ENCODE measurements at places on chromosomes 1 and 21.

- no peak for DNase-seq
Measured at GRCh38 chr1:201332021-201332420, 45.5 kb downstream of the TNNT2 start.

GRCh38 chr1:152960452-152961044, 9.9 kb upstream of the SPRR4 start:
- no peak for DNase-seq

DNA sequence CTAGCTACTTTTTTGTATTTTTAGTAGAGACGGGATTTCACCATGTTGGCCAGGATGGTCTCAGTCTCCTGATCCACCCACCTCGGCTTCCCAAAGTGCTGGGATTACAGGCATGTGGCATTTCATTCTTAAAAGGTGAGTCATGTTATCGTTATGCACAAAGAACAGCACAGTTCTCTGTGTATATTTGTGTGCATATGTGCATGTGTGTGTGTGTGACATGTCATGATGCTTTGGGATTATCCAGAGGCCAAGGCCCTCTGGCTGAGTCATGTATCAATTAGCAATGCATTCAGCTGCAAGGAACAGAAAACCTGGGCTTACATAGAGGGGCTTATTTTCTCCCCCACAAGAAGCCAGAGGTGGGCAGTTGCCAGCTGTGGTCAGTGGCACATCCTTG, 301.7 kb upstream of the KAZN start:
- DNase-seq: no peak

GRCh38 chr1:211571998-211572397, 7.0 kb downstream of the SLC30A1 start:
- no peak for DNase-seq

DNA sequence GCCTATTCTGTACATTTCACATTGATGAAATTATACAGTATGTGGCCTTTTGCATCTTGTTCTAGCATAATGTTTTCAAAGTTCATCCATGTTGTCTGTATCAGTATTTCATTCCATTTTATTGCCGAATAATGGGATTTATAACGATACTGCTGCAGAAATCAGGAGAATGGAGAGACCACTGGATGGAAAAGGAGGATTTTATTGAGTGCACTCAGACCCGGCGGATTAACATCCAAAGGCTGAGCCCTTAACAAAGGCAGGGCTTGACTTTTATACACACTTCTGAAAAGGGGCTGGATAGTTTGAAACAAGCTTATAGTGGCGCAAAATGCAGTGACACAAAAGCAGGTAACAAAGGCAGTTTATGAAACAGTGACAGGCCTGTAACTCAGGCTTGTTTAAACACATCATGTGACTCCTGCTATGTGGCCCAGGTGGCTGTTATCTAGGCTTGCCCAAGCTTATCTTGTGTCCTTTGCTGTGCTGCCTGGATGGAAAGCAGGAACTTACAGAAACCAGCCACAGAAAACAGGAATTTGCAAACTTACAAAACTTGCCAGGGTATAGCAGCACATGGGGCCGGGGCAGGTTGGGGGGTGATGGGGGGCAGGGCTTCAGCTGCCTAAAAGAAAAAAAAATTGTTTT, 32.8 kb upstream of the KCNJ15 start:
- DNase-seq: no peak

- no peak for DNase-seq
Measured at GRCh38 chr1:240965581-240966091, 353.7 kb upstream of the GREM2 start.

GRCh38 chr1:40784141-40784770, 669 bp downstream of the KCNQ4 start:
- no peak for DNase-seq

- no peak for DNase-seq
Measured at GRCh38 chr1:9289090-9289534, 3.6 kb upstream of the SPSB1 start.

GRCh38 chr1:190244406-190244805, 233.3 kb downstream of the BRINP3 start:
- DNase-seq: no peak

DNA sequence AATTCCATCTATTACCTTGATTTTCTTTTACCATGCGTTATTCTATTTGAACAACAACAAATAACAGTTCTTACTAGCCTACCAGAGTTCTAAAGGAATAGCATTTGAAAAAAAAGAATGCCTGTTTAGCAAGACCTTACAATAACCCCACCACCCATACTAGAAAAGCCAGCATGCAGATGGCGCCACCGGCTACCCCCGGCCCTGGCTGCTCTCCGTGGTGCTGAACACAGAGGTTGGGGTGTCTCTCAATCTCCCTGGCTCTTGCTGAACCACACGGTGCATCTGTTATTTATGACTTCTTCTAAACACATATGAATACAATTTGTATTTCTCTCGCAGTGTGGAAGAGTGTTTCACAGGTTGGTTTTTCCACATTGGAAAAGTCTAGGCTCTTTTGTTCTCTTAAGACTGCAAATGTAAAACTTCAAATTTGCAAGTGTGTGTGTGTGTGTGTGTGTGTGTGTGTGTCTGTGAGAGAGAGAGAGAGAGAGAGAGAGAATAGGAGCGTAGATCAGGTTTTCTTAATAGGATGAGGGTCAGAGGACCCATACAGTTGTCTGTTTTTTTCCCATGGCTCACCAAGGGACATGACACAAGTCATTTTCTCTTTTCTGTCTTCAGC, 13.6 kb downstream of the GRIK3 start:
- no peak for DNase-seq

DNA sequence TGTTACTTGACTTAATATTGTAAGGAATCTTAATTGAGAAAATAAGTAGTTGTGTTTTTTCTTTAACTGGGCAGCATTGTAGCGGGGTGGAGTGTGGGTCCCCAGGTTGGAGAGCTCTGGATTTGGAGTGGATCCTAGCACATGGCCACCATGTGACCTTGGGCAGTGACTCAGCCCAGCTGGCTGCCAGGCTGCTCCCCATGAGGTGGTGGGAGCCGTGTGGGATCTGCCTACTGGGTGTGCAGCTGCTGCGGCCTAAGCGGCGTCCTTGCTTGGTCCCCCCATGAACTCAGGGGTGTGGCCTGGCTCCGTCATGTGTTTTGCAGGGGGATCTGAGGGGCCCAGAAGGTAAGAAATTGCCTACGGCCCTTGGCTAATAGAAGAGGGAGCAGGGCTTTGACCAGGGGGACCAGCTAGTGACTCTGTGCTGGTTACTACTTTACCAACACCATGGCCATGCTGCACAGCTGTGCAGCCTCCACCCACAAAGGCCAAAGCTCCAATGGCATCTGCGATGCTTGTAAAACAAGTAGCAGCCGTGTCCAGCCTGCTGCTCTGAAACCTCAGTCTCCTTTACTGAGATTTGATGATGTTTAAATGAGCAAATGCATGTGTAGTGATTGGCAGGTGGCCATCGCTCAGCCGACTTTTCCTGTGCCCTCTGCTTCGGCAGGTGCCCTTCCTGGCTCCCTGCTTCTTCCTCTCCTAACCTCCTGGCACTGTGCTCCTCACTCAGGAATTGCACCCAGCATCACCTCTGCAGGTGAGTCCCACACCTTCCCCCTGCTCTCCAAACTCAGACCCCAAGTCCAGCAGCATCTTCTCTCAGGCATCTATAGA, 68.3 kb downstream of the ADARB1 start:
- no peak for DNase-seq

DNA sequence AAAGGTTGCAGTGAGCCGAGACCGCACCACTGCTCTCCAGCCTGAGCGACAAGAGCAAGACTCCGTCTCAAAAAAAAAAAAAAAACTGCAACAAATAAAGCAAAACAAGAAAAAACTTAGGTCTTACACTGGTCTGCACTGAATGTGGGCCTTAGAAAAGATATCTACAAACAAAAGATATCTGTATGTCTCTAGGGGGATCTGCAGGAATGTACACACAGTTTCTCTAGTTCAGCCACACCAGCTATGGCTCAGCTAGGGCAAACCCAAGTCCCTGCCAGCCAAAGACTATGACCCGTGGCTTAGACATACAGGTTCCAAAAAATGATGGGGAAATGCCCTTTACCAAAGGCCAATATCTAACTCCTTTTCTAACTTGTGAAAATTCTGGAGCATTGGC, 202.4 kb upstream of the KAZN start:
- no peak for DNase-seq

- no peak for DNase-seq
Measured at GRCh38 chr1:155339515-155340097, 18.9 kb downstream of the RUSC1 start.

- no peak for DNase-seq
Measured at GRCh38 chr1:48164571-48164970, 57.9 kb upstream of the SLC5A9 start.

DNA sequence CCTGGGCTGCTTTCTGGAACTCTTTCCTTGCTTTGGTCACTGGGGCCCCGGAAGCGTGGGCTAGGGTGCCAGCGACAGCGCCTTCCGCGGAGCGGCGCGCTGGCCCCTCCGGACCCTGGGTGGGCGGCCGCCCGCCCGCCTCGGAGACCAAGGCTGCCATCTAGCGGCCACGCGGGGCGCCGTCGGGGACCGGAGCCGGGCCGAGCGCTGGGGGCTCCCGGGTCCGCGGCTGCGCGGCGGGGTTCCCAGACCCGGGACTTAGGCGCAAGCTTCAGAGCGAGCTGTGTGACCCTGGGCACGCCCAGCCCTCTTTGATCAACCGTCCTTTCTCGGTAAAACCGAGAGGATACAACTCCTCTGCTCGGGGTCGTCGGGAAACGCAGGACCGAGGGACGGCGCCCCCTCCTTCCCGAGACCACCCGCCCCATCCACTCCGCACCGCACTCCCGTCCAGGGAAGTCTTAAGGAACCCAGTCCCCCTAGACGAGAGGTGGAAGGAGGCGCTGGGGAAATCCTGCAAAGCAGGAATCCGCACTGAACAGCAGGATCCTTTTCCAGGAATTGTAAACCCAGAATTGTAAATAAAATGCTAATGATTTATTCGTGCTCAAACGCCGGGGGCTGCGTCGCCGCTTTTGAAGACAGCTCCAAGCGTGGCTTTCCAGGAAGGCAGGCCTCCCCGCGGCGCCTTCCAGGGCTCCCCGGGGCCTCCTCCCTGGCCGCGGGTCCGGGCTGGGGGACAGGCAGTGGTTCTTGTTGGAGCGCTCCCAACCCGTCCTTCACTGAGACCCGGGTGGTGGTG, 41.2 kb downstream of the RRAGC start:
- DNase-seq: no peak

GRCh38 chr1:95532335-95532734, 298.3 kb downstream of the RWDD3 start:
- no peak for DNase-seq

DNA sequence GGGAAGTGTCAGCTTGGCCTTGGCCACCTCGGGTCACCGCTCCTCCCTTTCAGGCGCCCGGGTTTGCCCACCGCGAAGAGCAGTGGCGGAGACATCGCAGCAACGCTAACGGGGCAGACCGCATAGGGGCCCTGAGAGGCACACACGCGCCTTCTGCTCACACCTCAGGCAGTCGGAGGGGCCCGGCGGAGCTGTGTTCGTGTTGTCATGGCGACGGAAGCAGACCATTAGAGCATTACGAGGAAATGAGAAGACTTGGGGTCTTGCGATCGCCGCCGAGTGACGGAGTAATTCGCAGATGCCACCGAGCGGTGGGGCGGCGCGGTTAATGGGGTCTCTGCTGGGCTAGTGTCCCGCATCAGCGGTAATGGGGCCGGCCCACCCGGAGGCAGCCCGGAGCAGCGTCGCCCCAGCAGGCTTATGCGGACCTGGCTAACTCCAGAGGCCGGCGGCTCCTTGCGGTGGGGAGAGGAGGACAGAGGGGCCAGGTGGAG, 144.1 kb downstream of the TNR start:
- DNase-seq: no peak

GRCh38 chr1:1539310-1540089, 924 bp downstream of the TMEM240 start:
- DNase-seq: no peak

DNA sequence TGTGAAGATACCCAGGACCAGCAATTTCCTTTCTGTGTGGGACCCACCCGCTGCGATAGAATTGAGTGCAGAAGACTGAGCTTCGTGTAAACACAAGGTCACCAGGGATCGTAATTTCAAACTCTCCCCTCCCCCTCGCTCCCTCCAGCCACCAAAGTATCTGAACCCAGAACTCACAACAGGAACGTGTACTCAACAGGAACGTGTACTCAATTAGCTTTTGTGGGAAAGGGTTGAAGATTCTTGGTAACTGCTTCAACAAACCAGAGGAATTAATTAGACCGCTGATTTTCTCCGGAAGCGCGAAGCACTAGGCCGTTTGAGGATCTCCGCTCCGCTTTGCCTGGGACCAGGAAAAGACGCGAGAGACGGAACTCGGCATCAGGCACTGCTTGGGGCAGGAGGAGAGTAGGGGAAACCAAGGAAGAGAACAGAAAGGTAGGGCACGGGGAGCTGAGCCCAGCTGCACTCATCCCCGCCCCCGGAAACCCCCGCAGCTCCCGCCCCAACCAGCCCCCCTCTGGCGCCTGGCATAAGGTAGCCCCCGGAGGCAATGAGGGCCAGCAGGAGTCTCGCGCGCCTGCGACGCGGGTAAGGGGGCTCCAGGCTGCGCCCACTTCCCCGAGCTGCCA, 453 bp downstream of the DRAM2 start:
- DNase-seq: peak; percentile 62

DNA sequence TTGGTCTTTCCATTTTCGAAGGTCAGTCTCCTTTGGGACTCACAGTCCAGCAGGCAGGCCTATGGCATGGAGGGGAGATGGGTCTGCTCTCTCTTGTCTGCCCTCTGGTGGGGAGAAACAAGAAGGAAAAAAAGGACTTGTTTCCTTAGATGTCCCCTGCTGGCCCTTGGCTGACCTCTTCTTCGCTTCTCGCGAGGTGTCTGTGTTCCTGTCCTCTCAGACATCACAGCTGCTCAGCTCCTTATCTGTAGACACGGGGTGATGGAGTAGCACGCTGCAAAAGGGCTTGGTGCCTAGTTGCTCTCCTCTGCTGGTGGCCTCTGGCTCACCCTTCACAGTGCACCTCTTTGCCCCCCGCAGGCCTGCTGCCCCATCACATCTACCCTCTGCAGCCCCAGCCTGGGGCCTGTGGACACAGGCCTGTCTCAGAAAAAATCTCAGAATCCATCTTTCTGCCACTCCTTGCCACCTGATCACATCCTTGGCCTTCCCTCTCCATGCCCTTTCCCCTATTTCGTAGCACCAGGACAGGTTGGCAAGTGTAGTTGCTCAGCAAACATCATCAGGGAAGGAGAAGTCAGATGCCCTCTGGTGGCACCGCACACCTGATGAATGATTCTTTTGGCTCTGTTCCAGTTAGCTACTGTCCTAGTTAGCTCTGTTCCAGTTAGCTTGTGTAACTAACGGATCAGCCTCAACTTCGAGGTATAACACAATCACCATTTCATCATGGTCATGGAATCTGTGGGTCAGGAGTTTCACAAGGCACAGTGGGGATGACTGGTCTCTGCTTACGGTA, 18.7 kb upstream of the AK2 start:
- DNase-seq: peak; percentile 51

DNA sequence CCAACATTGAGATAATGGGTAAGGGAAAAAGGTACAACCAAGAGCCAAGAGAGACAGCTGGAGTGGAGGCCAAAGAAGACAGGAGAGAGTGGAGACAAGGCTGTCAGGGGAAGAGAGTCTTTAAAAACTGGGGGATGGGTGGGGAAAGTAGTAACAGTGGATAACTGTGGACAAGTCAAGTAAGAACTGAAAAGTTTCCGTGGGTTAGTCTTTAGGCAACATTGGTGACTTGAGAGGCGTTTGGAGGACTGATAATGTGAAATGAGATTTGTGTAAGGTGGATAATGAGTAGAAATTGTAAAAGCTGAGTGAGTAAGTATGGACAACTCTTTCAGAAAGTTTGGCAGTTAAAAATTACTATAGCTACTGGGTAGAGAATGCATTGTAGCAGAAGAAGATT, 10.4 kb downstream of the PPP2R5A start:
- DNase-seq: no peak

Measured in nucleus accumbens (tissue), 56 donors.